Kidney (tissue), 22 donors: ENCODE measurements at places on chromosomes 5 and 9.

DNA sequence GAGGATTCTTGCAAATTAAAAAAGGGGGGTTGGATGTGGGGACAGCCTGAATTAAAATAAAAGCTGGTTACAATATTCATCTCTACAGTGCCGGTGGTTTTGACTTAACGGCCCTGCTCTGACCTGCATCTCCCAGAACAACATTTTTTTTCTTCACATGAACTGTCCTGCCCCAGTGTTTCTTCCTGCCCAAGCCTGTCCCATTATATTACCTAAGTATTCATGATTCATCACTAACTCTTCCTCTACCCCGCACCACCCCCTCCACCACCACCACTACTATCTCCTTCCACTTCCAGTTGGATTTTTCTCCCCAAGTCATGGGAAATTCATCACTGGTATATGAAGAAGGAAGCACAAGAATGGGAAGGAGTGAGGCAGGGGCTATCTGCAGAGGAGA, 90.1 kb downstream of the ZFAND5 start:
- no peak for DNase-seq

DNA sequence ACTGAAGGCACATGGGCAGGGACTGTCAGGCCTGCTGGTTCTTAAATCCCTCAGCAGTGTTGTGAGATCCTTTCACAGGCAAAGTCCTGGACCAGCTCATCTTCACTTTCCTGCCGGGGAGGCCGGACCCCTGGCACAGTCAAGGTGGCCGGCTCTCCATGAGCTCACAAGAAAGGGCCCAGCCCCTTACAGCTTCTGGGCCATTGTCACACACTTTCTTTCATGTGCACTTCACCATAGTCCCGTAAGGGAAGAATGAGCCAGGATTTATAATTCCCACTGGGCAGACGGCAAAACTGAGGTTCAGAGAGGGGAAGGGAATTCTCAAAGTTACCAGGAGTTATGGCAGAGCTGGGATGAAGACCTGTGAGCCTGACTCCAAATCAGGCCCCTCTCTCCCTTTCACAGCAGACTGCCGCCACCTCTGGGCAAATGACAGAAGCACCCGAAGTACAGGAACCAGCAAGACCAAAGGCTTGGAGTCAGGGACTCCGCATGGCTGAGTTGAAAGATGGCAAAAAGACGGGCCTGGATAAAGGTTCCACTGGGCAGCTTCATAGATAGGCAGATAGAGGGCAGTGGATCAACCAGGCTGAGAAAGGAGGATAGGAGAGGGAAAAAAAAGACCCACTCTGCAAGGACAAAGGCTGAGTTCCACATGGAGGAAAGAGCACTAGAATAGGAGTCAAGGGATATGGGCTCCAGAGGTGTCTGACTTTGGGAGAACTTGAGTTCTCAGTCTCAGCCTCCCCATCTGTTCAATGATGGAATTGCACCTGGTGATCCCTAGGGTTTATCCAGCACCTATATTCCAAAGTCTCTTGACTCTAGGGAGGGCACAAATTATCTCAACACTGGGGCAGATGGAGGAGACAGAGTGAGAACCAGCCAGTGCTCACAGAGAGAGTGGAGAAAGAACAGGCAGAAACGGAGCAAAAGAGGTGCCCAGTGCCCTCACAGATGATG, 128.7 kb downstream of the PAX5 start:
- DNase-seq: no peak

GRCh38 chr5:95870105-95870672, 47.7 kb upstream of the GLRX start:
- no peak for DNase-seq

- DNase-seq: no peak
These were observed 41.5 kb downstream of the TTLL11 start for GRCh38 chr9:122051351-122052321.

- no peak for DNase-seq
These were observed 44.8 kb upstream of the ALDOB start for GRCh38 chr9:101480386-101480785.

GRCh38 chr5:2736872-2737271, 14.6 kb downstream of the IRX2 start:
- DNase-seq: no peak

DNA sequence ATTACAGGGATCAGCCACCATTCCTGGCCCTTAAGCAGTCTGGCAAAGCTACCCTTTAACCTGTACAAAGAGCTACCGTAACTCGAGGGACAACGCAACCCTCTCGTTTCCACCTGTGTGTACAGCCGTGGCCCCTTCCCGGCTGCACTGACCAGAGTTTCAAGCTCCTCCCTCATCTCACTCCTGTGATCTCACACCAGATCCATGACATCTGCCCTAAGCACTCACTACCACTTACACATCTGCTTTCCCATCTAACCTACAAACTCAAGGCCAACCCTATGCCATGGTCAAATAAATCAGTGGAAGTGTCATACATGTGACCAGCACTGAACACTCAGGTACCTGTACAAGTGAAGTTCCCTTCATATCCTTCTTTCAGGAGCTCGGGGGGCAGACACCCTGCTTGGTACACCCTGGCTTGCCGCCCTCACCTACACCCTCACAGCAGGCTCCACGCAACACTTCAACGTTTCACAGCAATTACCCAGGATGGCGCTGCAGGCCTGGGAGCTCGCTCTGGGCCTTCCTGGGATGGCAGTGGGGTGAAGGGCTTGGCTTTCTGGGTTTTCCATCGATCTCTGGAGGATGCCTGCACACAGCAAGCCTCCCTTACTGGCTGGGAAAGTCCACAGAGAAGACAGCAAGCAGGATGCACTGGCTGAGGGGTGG, 61.7 kb downstream of the PRRT1B start:
- DNase-seq: no peak

- no peak for DNase-seq
These were observed 47.4 kb upstream of the AFAP1L1 start for GRCh38 chr5:149224282-149224681.

GRCh38 chr9:71709384-71709783, 58.9 kb downstream of the CEMIP2 start:
- DNase-seq: no peak

GRCh38 chr5:167233507-167234220, 1057.8 kb upstream of the WWC1 start:
- DNase-seq: no peak

GRCh38 chr9:110287289-110287680, 31.0 kb upstream of the TXN start:
- DNase-seq: no peak

DNA sequence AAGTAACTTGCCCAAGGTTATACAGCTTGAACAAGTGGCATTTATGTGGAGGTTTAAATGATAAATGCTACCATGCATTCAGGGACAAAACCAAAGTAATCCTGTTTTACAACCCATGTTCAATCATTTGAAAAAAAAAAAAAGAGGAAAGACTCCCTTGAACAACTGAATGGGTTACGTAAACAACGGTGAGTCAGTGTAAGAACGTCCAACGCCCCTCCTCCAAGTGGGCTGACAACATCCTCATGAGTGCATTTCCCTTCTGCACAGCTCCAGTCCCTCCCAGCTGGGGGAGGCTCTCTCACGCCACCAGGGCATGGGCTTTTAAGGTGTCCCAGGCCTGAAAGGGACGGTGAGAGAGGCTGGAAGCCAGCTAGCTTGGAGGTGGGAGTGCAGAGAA, 90.0 kb downstream of the PRRT1B start:
- DNase-seq: peak; percentile 80

- no peak for DNase-seq
These were observed 101.2 kb downstream of the TTC39B start for GRCh38 chr9:15205632-15206420.

DNA sequence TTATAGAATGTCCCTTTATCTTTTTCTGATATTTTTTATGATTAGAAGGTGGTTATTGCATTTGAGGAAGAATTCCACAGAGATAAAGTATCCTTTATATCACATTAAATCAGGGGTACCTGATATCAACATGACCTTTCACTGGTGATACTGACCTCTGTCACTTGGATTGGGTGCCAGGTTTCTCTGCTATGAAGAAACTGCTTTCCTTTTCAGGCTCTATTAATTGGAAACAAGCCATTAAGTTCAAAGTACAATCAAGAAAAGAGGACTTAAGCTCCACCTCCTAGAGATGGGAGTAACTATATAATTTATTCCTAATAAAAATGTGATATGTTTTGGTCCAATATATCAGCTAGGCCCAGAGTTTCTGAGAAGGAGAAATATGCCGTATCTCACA, 514.6 kb upstream of the TYRP1 start:
- DNase-seq: no peak
